ENCODE measurements at places on chromosomes 5 and 9. TPM values are rescaled to one million over a fixed set of nuclear protein-coding genes. Genes with fewer than 3 reads are reported as not detected.

The NUTM2G gene
- not detected for total RNA-seq

The SPATA6L gene
- total RNA-seq: 0.73 TPM

The C9 gene
- not detected for total RNA-seq

The CERT1 gene
- total RNA-seq: 27.4 TPM

The ZNF474 gene
- total RNA-seq: 0.35 TPM

The TAF11L5 gene
- total RNA-seq: not detected

The SLCO4C1 gene
- 0.35 TPM for total RNA-seq

The LTC4S gene
- 0.91 TPM for total RNA-seq

The FAM13B gene
- total RNA-seq: 31.4 TPM

The SOHLH1 gene
- not detected for total RNA-seq

The PCDH1 gene
- total RNA-seq: not detected

The PTPN3 gene
- 0.50 TPM for total RNA-seq

The RNF130 gene
- 5.4 TPM for total RNA-seq

The TPRN gene
- total RNA-seq: 11.1 TPM

The OGN gene
- total RNA-seq: not detected

The SLC6A19 gene
- total RNA-seq: not detected

The TAF11L10 gene
- total RNA-seq: not detected

The PSAT1 gene
- 72.8 TPM for total RNA-seq

The GABRA1 gene
- total RNA-seq: not detected

The SUSD3 gene
- 40.1 TPM for total RNA-seq

The PCDHB15 gene
- total RNA-seq: not detected

The ARL10 gene
- total RNA-seq: 9.0 TPM

The S100Z gene
- total RNA-seq: 0.42 TPM

The AQP3 gene
- 10.4 TPM for total RNA-seq

The PCDHA11 gene
- not detected for total RNA-seq

The QRFP gene
- total RNA-seq: not detected

The SH3GLB2 gene
- total RNA-seq: 76.8 TPM

The MAP1B gene
- 0.03 TPM for total RNA-seq

The DNAJC21 gene
- 50.6 TPM for total RNA-seq

The TAF11L4 gene
- not detected for total RNA-seq

The OLFML2A gene
- not detected for total RNA-seq

The ANKRD33B gene
- total RNA-seq: 13.8 TPM

The HRCT1 gene
- total RNA-seq: not detected

The MCTP1 gene
- total RNA-seq: not detected

The SLC25A2 gene
- total RNA-seq: 0.56 TPM

The TAF11L3 gene
- total RNA-seq: not detected

The PLEKHG4B gene
- total RNA-seq: not detected

The PTGDS gene
- 1.2 TPM for total RNA-seq

The CFAP90 gene
- not detected for total RNA-seq

The ANKRD20A1 gene
- not detected for total RNA-seq

The SV2C gene
- 0.26 TPM for total RNA-seq

The MED22 gene
- total RNA-seq: 28.8 TPM

The LRRC26 gene
- total RNA-seq: not detected

The NKD2 gene
- 6.5 TPM for total RNA-seq

The PSD2 gene
- total RNA-seq: not detected

The EPB41L4B gene
- total RNA-seq: 1.0 TPM

The PCDHA9 gene
- not detected for total RNA-seq

The TRPM3 gene
- not detected for total RNA-seq

The PCDHB5 gene
- not detected for total RNA-seq

The FBLL1 gene
- not detected for total RNA-seq

The PCDHGB4 gene
- total RNA-seq: 0.09 TPM

The TNFSF8 gene
- 34.5 TPM for total RNA-seq

The RASGRF2 gene
- total RNA-seq: 12.3 TPM

The NR5A1 gene
- total RNA-seq: not detected
